ENCODE measurements at places on chromosomes 13 and 19. TPM values are rescaled to one million over a fixed set of nuclear protein-coding genes. Genes with fewer than 3 reads are reported as not detected.

MZT1 gene
- total RNA-seq, result 20.9 TPM

TIMM13 gene
- 139 TPM for total RNA-seq

GTPBP3 gene
- total RNA-seq, result 62.5 TPM

MBD3L2 gene
- total RNA-seq, result not detected

PRRG2 gene
- total RNA-seq, result 0.83 TPM

SYDE1 gene
- 1.9 TPM for total RNA-seq

KLF1 gene
- 0.62 TPM for total RNA-seq

ZNF558 gene
- total RNA-seq, result 26.0 TPM

ZNF283 gene
- 3.6 TPM for total RNA-seq

ZNF57 gene
- 2.7 TPM for total RNA-seq

FOXO1 gene
- 38.3 TPM for total RNA-seq

SIGLECL1 gene
- not detected for total RNA-seq

PLK5 gene
- total RNA-seq, result not detected

ADAMTS10 gene
- total RNA-seq, result 0.80 TPM

SULT2A1 gene
- not detected for total RNA-seq

NALCN gene
- total RNA-seq, result not detected

ZNF610 gene
- 0.50 TPM for total RNA-seq

MAP4K1 gene
- 181 TPM for total RNA-seq

CEACAM7 gene
- not detected for total RNA-seq

PDE4A gene
- total RNA-seq, result 105 TPM

TCF3 gene
- 173 TPM for total RNA-seq

ZNF701 gene
- total RNA-seq, result 17.1 TPM

SMAD9 gene
- total RNA-seq, result not detected

MBD3L1 gene
- not detected for total RNA-seq

CLN5 gene
- 13.5 TPM for total RNA-seq

DHDH gene
- not detected for total RNA-seq

CNN1 gene
- total RNA-seq, result not detected

ZNF581 gene
- total RNA-seq, result 26.6 TPM

LHB gene
- total RNA-seq, result not detected

ZNF616 gene
- total RNA-seq, result 6.6 TPM

CALR3 gene
- total RNA-seq, result not detected

RHPN2 gene
- total RNA-seq, result 5.0 TPM

DNM2 gene
- 185 TPM for total RNA-seq

FXYD7 gene
- total RNA-seq, result not detected

SLC17A7 gene
- 0.16 TPM for total RNA-seq

CEACAM4 gene
- not detected for total RNA-seq

ZMYM5 gene
- 13.7 TPM for total RNA-seq

NOTCH3 gene
- total RNA-seq, result not detected

POSTN gene
- total RNA-seq, result not detected

IGFL3 gene
- total RNA-seq, result not detected

LRRC63 gene
- total RNA-seq, result 0.71 TPM

SSC5D gene
- 0.41 TPM for total RNA-seq

CFAP97D2 gene
- not detected for total RNA-seq

CTXN1 gene
- 0.50 TPM for total RNA-seq

TNNT1 gene
- total RNA-seq, result 1.3 TPM

FGF14 gene
- total RNA-seq, result not detected

POLD1 gene
- total RNA-seq, result 162 TPM

ATXN8OS gene
- total RNA-seq, result not detected

CYP2B6 gene
- total RNA-seq, result not detected

GPX4 gene
- total RNA-seq, result 257 TPM

MEGF8 gene
- total RNA-seq, result 9.7 TPM

KHSRP gene
- total RNA-seq, result 413 TPM
